ENCODE measurements at places on chromosomes 16 and 17. TPM values are rescaled to one million over a fixed set of nuclear protein-coding genes. Genes with fewer than 3 reads are reported as not detected.

- H3K27ac ChIP-seq: no peak overlapping the region
- H3K27me3 ChIP-seq: no peaks in the 10 kb centered on the region
- DNase-seq: no peak
- H3K4me1 ChIP-seq: no peaks in the 10 kb centered on the region
- no peak overlapping the region for H3K4me3 ChIP-seq
Observed at GRCh38 chr16:81174644-81175324, 63.7 kb upstream of the BCO1 start.

GRCh38 chr17:79619636-79620206, 8.9 kb upstream of the RBFOX3 start:
- no peak overlapping the region for H3K27ac ChIP-seq
- peaks cover 26% of the 10 kb centered on the region for H3K4me1 ChIP-seq
- H3K36me3 ChIP-seq: no peaks in the 10 kb centered on the region
- H3K4me3 ChIP-seq: no peak overlapping the region
- H3K27me3 ChIP-seq: peaks cover 4% of the 10 kb centered on the region
- no peak for DNase-seq

DNA sequence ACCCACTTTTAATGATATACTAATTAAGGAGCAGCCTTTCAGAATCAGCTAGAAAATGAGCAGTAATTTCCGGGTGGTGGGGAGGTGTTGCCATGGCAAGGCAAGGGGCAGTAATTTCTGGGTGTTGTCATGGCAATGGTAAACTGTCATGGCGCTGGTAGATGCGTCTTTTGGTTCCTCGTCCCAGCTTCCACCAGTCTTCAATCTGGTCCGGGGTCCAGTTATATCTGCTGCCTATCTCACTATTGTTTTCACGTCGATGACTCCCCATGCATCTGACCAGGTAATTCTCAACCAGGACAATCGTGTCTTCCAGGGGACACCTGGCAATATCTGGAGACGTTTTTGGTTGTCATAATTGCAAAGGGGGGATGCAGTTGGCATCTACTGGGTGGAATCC, 34.9 kb downstream of the TMEM114 start:
- no peak for DNase-seq
- no peak overlapping the region for H3K27ac ChIP-seq
- H3K27me3 ChIP-seq: no peaks in the 10 kb centered on the region
- no peaks in the 10 kb centered on the region for H3K4me1 ChIP-seq

- H3K36me3 ChIP-seq: no peaks in the 10 kb centered on the region
- H3K27ac ChIP-seq: no peak overlapping the region
- peaks cover 25% of the 10 kb centered on the region for H3K27me3 ChIP-seq
- H3K4me1 ChIP-seq: peaks cover 6% of the 10 kb centered on the region
Observed at GRCh38 chr16:21279501-21279900, 1.4 kb upstream of the CRYM start.

GRCh38 chr16:69741519-69741918, 13.2 kb downstream of the NOB1 start:
- H3K4me3 ChIP-seq: no peak overlapping the region
- H3K27me3 ChIP-seq: no peaks in the 10 kb centered on the region
- H3K36me3 ChIP-seq: peaks cover 71% of the 10 kb centered on the region
- H3K27ac ChIP-seq: no peak overlapping the region
- DNase-seq: no peak

GRCh38 chr16:8863594-8864424, 5.0 kb downstream of the CARHSP1 start:
- no peaks in the 10 kb centered on the region for H3K27me3 ChIP-seq
- peaks cover 70% of the 10 kb centered on the region for H3K4me1 ChIP-seq
- H3K4me3 ChIP-seq: no peak overlapping the region
- DNase-seq: no peak
- peak overlapping the region; percentile 40 for H3K27ac ChIP-seq

GRCh38 chr17:40980117-40980516, 4.0 kb downstream of the KRT40 start:
- H3K4me1 ChIP-seq: peaks cover 8% of the 10 kb centered on the region
- H3K27ac ChIP-seq: no peak overlapping the region
- no peak for DNase-seq
- H3K27me3 ChIP-seq: no peaks in the 10 kb centered on the region
- no peaks in the 10 kb centered on the region for H3K36me3 ChIP-seq

- no peak for DNase-seq
- H3K4me3 ChIP-seq: no peak overlapping the region
- peaks cover 84% of the 10 kb centered on the region for H3K36me3 ChIP-seq
Observed at GRCh38 chr17:63834431-63835166, 7.1 kb upstream of the FTSJ3 start.

GRCh38 chr17:57125406-57125805, 40.4 kb downstream of the AKAP1 start:
- H3K4me1 ChIP-seq: peaks cover 3% of the 10 kb centered on the region
- no peak overlapping the region for H3K4me3 ChIP-seq
- H3K27ac ChIP-seq: no peak overlapping the region
- H3K27me3 ChIP-seq: no peaks in the 10 kb centered on the region

DNA sequence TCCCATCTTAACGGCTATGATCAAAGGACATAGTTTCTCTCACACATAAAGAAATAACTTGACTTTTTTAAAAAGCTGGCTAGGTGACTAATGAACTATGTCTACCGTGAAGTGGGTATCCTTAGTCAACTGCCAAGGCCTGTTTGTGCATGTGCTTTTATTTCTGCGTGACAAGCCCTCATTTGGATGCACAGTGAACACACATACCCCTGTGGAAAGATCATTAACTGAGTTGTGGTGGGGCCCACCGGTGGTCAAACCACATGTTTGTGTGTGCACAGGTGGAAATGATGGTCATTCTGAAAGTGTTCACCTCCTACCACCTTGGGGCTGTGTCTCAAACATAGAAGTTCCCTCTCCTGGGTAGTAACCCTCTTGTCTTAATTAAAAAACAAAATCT, 256.1 kb upstream of the SALL1 start:
- H3K27ac ChIP-seq: no peak overlapping the region
- H3K4me1 ChIP-seq: no peaks in the 10 kb centered on the region
- H3K4me3 ChIP-seq: no peak overlapping the region
- H3K36me3 ChIP-seq: no peaks in the 10 kb centered on the region
- H3K27me3 ChIP-seq: no peaks in the 10 kb centered on the region

- DNase-seq: no peak
- peaks cover 100% of the 10 kb centered on the region for H3K36me3 ChIP-seq
- no peak overlapping the region for H3K27ac ChIP-seq
- H3K4me1 ChIP-seq: no peaks in the 10 kb centered on the region
Observed at GRCh38 chr16:2085669-2086068, 37.9 kb downstream of the TSC2 start.

GRCh38 chr16:84246679-84247077, 6.9 kb upstream of the KCNG4 start:
- H3K36me3 ChIP-seq: no peaks in the 10 kb centered on the region
- H3K27me3 ChIP-seq: no peaks in the 10 kb centered on the region
- peaks cover 5% of the 10 kb centered on the region for H3K4me1 ChIP-seq

- H3K27me3 ChIP-seq: peaks cover 99% of the 10 kb centered on the region
- H3K4me1 ChIP-seq: peaks cover 47% of the 10 kb centered on the region
- H3K36me3 ChIP-seq: no peaks in the 10 kb centered on the region
- no peak for DNase-seq
- peak overlapping the region; percentile 35 for H3K4me3 ChIP-seq
Observed at GRCh38 chr17:49968405-49969133, 421 bp upstream of the DLX4 start.

DNA sequence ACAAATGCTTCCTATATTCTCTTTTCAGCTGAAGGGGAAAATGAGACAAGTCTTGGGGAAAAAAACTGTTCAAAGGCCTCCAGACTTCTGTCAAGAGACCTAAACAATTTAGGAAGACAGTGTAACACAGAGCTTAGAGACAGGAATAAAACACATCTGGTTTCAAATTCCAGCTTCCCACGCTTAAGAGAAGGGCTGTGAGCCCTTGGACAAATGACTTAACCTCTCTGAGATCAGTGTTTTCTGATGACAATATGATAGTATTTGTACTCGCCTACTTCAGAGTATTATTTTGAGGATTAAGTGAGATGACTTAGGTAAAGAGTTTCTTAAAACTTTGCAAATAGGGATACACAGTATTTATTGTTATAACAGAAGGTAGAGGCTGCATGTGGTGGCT, 29.5 kb downstream of the SMURF2 start:
- peaks cover 2% of the 10 kb centered on the region for H3K4me1 ChIP-seq
- no peaks in the 10 kb centered on the region for H3K36me3 ChIP-seq
- H3K27ac ChIP-seq: no peak overlapping the region
- H3K27me3 ChIP-seq: no peaks in the 10 kb centered on the region
- no peak for DNase-seq
- H3K4me3 ChIP-seq: no peak overlapping the region

GRCh38 chr17:3657874-3658783, 10.2 kb downstream of the TAX1BP3 start:
- H3K36me3 ChIP-seq: peaks cover 79% of the 10 kb centered on the region
- H3K4me3 ChIP-seq: no peak overlapping the region
- H3K4me1 ChIP-seq: peaks cover 41% of the 10 kb centered on the region

DNA sequence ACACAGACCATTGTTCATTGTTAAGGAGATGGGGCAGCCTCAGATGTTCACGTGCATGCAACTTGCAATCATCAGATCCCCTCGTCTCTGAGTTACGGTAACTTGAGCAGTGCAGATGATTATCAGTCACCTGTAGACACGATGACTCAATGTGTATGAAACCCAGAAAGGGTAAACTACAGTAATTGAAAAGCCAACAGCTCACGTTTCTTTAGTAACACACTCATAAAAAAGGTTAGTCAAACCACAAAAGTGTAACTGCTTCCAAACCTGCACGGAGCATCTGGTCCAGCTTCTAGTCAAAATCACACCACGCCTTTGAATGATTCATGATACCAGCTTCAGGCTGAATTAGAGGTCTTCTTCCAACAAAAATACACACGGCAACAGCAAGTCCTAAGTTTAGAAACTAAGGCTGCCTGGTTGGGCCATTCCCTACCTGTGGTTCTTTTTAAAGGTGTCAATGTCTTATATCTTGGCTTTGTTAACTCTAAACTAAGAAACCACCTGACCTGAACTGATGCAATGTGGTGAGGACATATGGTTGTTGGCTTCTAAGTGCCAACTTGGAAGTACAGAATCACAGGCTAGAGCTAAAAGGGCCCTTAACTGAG, 32.3 kb downstream of the GRB7 start:
- H3K27ac ChIP-seq: no peak overlapping the region
- peaks cover 4% of the 10 kb centered on the region for H3K27me3 ChIP-seq
- no peak overlapping the region for H3K4me3 ChIP-seq
- no peak for DNase-seq
- no peaks in the 10 kb centered on the region for H3K36me3 ChIP-seq
- no peaks in the 10 kb centered on the region for H3K4me1 ChIP-seq

- peaks cover 61% of the 10 kb centered on the region for H3K36me3 ChIP-seq
- peak overlapping the region; percentile 73 for H3K4me3 ChIP-seq
- H3K27ac ChIP-seq: peak overlapping the region; percentile 82
- H3K4me1 ChIP-seq: peaks cover 40% of the 10 kb centered on the region
- H3K27me3 ChIP-seq: no peaks in the 10 kb centered on the region
Observed at GRCh38 chr17:81869221-81870130, 1.7 kb downstream of the ARHGDIA start.

DNA sequence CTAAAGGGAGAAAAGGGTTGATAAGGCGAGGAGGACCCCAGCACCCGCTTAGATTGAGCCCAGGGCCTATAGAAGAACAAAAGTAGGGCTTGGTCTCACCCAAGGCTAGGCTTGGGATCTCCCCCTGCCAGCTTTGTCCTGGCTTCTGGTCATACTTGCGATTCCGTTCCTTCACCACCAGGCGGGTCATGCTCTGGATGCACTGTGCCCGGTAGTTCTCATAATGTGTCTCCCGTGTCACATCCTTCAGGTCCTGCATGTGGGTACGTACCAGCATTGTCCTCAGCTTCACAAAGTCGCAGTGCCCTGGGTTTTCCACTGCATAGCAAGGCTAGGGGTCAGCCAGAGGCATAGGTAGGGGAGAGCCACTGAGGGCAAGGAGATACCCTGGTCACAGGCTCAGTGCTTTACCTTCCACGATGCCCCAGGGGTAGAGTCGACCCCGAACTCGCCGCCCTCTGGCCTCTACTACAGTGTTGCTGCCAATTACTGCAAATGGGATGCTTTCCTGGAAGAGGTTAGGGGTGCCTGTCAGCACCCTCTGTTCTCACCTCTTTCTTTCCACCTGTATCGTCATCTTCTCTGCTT, 6.5 kb upstream of the MTMR4 start:
- H3K4me1 ChIP-seq: peaks cover 19% of the 10 kb centered on the region
- H3K4me3 ChIP-seq: no peak overlapping the region
- H3K27me3 ChIP-seq: no peaks in the 10 kb centered on the region
- H3K27ac ChIP-seq: no peak overlapping the region
- H3K36me3 ChIP-seq: peaks cover 10% of the 10 kb centered on the region
- DNase-seq: peak; percentile 41

GRCh38 chr17:68327823-68328557, 36.7 kb downstream of the ARSG start:
- H3K4me3 ChIP-seq: no peak overlapping the region
- H3K4me1 ChIP-seq: no peaks in the 10 kb centered on the region
- no peaks in the 10 kb centered on the region for H3K27me3 ChIP-seq
- H3K36me3 ChIP-seq: no peaks in the 10 kb centered on the region
- no peak overlapping the region for H3K27ac ChIP-seq

DNA sequence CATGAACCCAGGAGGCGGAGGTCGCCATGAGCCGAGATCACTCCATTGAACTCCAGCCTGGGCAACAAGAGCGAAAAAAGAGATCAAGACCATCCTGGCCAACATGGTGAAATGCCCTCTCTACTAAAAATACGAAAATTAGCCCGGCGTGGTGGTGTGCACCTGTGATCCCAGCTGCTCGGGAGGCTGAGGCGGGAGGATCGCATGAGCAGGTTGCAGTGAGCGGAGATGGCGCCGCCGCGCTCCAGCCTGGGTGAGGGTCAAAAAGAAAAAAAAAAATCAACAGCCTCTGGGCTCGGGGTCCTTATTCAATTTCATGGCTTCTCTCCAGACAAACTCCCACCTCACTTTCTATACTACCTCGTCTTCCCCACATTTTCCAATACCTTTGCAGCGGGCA, 3.2 kb upstream of the GP1BA start:
- no peak overlapping the region for H3K27ac ChIP-seq
- H3K4me1 ChIP-seq: peaks cover under 1% of the 10 kb centered on the region
- H3K36me3 ChIP-seq: peaks cover 3% of the 10 kb centered on the region
- H3K27me3 ChIP-seq: no peaks in the 10 kb centered on the region

- peaks cover 38% of the 10 kb centered on the region for H3K4me1 ChIP-seq
- H3K36me3 ChIP-seq: no peaks in the 10 kb centered on the region
- H3K27me3 ChIP-seq: no peaks in the 10 kb centered on the region
- peak overlapping the region; percentile 86 for H3K27ac ChIP-seq
- peak overlapping the region; percentile 82 for H3K4me3 ChIP-seq
- no peak for DNase-seq
Observed at GRCh38 chr16:67893743-67894399, 817 bp downstream of the PSKH1 start.

Gene SGF29
- total RNA-seq: 8.6 TPM

Gene FA2H
- total RNA-seq: 3.8 TPM

Gene WIPF2
- total RNA-seq: 13.2 TPM

Gene CCL17
- not detected for total RNA-seq

Gene CCL16
- total RNA-seq: 0.20 TPM

Gene KRT16
- 0.20 TPM for total RNA-seq

Gene BIRC5
- total RNA-seq: 18.9 TPM

Gene SMPD3
- 19.6 TPM for total RNA-seq

Gene CDH8
- 28.5 TPM for total RNA-seq

Gene KLHL10
- total RNA-seq: 0.30 TPM

Gene KRTAP1-5
- not detected for total RNA-seq

Gene TMEM220
- 2.6 TPM for total RNA-seq

Gene PRR15L
- not detected for total RNA-seq

Gene C1QTNF1
- total RNA-seq: 15.5 TPM

Gene EARS2
- total RNA-seq: 27.7 TPM

Data from spinal cord (tissue), 10 donors.